Karpas-422 (cell line): ENCODE measurements at places on chromosomes 1 and 21.

DNA sequence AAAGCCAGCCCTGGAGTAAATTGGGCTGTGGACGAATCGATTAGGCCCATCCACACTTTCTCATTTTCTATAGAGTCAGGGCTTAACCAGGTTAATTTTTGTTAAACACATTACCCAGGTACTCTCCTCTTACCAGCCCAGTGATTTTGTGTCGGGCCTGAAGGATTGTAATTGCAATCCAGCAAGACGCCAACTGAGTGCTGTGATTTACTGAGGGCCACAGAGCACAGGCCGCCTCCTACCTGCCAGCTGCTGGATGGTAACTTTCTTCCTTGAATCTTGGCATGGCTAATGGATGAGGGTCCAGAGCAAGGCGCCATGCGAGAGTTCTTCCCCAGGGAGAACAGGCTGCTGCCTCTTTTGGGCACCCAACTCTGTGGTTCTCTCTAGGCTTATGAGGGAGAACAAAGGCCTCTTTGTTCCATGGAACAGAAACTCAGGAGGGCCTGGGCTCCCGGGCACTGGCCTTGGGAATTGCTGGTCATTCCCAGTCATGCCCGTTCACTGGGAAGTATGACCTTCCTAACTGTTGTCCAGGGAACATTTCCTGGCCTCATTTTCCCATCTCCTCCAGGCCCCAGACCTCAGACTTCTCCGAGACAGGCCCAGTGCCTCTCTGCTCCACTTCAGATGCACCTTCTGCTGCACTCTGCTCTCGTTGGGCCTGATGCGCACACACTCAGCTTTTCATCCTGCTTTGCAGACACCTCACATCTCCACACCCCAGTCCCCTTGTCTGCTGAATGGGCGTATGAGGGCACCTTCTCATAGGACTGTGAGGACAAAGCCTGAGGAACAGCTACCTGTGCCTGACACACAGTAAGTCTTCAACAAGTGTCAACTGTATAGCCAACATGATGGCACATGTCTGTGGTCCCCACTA lies 57.3 kb downstream of the SYF2 start:
- no peak for DNase-seq

- DNase-seq, result no peak
These were observed 104.0 kb upstream of the BMP8A start for GRCh38 chr1:39387452-39387851.

GRCh38 chr1:153946622-153947241 lies at the start of gene DENND4B:
Gene DENND4B, minus strand, starts transcription at chr1:153946718. Its CDS starts 2,344 bp downstream, at chr1:153944374.
- DNase-seq, result peak; percentile 93

DNA sequence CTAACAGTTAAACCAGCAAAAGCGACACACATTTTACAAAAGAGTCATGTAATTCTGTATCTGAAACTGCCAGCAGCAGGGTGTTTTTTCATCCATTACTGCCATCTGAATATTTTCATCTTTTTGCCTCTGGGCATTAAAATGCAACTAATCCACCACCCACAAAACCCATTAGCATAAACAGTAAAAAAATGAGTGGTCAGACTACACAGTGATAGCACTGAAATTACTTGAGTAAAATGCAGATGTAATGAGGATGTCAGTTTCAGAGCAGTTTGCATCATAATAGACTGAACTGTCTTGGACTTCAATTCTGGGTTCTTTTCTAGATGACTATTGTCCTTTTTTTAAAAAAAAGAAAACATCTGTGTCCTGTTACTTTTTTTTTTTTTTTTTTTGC lies 132.3 kb downstream of the GABPA start:
- DNase-seq, result no peak

DNA sequence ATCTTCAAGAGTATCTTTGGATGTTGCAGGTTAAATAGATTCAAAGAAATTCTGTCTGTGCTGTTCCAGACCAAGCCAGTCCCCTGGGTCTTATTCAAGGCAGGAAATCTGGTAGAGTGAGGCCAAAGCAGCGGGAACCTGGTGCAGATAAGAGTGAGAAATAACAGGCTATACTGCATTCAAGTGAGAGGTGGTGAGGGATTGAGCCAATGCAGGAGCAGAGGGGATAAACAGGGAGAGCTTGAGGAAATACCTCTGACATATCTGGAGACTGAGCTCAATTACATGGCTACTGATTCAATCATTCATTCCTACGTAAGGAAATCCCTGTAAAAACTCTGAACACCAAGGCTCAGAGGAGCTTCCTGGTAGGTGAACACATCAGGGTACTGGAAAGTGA lies 17.2 kb upstream of the PSMA5 start:
- DNase-seq, result no peak

GRCh38 chr1:182337736-182338571 lies 53.6 kb downstream of the GLUL start:
- no peak for DNase-seq

GRCh38 chr21:35204850-35205541 lies 155.9 kb upstream of the RUNX1 start:
- peak; percentile 54 for DNase-seq

DNA sequence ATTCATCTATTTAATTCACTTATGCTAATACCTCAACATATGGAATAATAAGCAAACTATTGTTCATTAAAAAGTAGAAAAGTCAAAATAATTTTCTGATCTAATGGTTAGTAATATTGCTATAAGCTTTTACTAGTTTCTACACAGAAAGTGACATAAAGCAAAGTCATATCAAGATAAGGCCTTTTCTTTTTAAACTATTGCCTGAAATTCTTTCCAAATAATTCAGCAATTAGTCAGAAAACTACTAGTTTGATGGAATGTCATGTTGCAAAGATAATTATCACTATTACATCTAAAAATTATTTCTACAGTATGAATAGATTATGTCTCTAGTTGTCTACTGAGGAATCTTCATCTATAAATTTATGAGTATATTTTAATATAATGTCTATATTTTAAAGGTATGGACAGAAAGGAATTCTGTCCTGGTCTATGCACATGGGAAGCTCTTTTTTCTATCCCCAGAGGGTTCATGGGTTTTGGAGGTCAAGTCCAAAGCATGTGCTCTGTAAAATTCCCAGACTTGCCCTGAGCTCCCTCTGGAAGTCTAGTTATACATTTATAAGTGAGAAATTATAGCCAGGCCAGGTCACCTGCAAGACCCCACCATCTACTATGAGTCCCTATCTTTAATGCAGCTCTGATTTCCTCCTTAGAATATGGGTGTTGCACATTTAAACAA lies 84.6 kb upstream of the DPYD start:
- DNase-seq, result no peak

DNA sequence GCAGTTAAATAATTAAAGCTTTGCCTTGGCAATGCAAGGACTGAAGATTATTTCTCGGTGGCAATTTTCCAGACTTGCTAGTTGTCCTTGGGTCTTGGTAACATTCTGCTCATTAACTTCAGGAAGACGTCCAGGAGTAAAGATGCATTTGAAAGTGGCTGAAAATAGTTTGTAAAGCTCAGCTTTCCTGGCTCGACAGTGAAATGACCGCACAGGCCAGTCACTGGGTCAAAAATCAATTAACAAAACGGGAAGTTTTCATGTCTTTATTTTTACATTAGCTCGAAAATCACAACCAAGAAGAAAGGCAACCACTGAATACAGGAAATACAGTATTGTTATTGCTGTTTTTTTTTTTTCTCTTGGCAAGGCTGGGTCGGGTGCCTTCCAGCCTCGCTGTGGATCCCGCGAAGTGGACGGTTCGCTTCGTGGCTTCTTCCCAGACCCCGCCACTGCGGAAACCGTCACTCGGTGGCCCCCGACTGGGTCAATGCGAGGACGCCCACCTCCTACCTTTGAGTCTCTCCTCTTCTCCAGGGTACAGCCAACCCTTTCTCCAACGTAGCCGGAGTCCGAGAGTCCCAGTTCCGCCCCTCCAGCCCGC lies 479 bp upstream of the SNX7 start:
- no peak for DNase-seq

DNA sequence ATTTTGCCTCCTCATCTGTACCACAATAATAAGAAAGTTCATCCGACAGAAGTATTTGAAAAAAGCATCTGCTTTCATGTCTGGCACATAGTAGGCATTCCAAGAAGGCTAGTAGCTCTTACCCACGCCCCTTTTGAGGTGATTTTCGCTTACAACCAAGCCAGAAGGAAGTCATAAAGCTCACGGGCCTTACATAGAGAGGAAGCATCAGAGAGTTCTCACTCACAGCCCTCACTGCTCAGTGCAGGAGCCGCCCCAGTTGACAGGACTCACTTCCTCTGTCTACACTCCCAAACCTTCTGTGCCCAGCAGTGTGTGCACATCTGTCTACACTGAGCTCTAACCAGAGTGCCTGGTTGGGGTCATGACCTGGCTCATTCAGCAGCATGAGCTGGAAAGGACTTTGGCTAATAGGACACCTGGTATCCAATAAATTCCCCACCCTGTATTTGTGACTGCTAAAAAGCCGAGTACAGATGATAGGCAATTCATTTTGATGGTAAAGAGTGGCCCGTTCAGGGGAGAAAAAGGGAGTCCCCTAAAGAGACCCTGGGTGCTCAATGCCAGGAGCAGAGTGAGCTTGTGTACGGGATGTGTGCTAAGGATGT lies 36.8 kb upstream of the DUSP10 start:
- no peak for DNase-seq

DNA sequence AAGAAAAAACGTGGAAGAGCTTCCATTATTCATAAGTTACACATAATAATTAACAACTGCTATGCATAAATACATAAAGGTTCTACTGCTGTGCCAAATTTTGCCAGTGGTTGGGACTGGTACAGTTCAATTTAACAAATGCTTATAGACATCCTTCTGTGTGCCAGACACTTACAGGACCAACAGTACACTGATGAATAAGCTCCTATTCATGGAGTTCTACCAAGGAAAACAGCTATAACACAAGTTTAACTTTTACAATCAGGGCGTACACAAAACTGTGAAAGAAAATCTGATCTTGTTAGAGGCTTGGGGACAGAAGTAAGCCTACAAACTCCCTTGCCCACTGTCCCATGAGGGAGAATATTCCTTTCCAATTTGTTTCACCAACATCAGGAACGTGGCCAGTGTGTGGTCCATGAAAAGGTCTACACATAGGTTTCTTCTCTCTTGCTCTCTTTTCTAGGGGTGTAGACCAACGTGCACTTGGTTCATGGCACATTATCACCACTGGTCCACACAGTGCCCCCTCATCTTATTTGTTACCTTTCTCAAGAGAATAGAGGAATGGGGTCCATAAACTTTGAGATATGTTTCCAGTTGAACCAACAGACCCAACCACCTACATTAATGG lies 10.1 kb downstream of the NRIP1 start:
- DNase-seq, result no peak

DNA sequence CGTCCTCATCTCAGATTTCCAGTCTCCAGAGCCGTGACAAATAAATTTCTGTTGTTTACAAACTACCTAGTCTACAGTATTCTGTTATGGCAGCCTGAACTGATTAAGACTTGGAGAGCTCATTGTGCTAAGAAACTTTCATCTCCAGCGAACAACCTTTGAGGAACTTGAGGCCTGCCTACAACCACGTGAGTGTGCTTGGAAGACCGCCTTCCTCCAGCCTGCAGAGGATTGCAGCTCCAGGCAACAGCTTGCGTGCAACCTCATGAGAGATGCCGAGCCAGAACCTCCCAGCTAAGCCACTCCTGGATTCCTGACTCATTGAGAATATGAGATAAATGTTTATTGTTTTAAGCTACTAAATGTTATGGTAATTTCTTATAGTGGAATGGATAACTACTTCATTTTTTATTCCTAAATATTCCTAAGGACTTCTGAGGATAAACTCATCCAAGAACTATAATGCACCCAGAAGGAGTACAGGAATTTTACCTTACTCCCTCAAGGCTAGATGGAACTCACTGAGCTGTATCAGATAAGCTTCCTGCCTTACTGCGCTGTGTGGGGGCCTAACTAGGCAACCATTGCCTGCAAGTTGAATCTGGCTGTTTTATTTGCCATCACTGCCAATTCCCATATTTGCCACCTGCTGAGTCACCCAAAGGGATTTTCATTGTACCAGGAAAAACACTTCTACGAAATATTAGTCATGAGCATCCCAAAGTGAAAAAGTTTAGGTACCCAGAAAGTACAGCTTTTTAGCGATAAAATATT lies 17.6 kb downstream of the FAM177B start:
- DNase-seq, result no peak

DNA sequence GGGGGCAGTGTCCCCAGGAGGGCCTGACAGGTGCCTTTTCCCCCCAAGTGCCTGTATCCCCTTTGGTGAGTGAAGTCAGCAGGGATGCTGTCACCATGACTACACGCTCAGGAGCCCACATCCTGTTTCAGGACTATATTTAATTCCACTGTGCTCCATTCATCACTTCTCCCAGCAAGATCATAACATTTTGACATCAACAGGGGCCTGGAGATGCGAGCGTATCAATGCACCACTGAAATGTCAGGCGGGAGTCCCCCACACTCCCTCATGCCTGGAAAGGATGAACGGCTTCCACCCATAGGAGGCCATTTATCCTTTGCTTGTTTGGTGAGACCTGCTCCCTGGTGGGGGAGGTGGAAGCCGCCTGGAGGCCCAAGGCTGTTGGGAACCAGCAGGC lies 119.1 kb downstream of the PTPRU start:
- DNase-seq, result no peak

GRCh38 chr21:42837421-42838211 lies 41.7 kb downstream of the WDR4 start:
- DNase-seq, result no peak

GRCh38 chr1:52520148-52520547 lies 32.7 kb downstream of the TUT4 start:
- DNase-seq, result no peak

- no peak for DNase-seq
These were observed 22.5 kb downstream of the FAM177B start for GRCh38 chr1:222759451-222760035.

- DNase-seq, result no peak
These were observed 91.8 kb upstream of the NGF start for GRCh38 chr1:115429884-115430283.

GRCh38 chr1:196531737-196532524 lies 76.3 kb downstream of the KCNT2 start:
- no peak for DNase-seq

DNA sequence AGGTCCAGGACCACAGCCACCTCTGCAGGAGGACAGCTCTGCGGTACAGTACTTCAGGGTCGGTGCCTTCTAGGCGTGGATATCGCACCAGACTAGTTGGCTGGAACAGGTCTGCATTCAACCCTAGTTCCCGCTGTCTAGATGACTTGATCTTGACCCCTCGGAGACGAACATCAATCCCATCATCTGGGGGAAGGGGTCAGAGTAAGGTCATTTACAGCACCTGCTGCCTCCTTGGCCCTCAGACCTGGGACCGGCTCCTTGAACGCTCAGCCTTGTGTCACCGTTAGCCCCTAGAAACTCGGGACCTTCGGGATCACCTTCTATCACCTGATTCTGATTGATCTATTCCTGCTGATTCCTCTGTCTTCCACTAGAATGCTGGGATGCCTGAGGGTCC lies 2.6 kb downstream of the HECTD3 start:
- no peak for DNase-seq

GRCh38 chr1:24688621-24689195 lies 45.6 kb downstream of the SRRM1 start:
- DNase-seq, result peak; percentile 87

- no peak for DNase-seq
These were observed 32.8 kb downstream of the WNT9A start for GRCh38 chr1:227914801-227915563.

GRCh38 chr21:44295163-44295573 lies 4.7 kb upstream of the PFKL start:
- DNase-seq, result peak; percentile 51
